ENCODE measurements at places on chromosomes 3 and 15.

GRCh38 chr3:170585008-170585936, 603 bp downstream of the SLC7A14 start:
- DNase-seq, result no peak

DNA sequence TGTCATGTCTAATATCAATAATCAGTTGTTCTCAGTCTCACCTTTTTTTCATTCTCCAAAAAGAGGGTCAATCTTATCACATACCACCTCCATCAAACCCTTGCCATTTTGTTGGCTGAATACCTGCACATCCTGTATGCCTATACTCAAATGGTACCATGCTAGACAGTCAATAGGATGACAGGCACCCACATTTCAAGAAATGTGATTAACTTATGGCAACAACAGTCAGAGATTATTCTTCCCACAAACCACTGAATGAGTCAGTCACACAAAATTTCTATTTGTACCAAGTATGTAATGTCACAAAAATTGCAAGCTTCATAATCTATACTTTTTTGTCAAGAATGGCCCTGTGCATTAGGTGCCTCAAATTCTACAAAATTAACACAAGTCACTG, 5.1 kb upstream of the SLC27A2 start:
- no peak for DNase-seq

- no peak for DNase-seq
Measured at GRCh38 chr15:44710236-44711095, 657 bp downstream of the PATL2 start.

DNA sequence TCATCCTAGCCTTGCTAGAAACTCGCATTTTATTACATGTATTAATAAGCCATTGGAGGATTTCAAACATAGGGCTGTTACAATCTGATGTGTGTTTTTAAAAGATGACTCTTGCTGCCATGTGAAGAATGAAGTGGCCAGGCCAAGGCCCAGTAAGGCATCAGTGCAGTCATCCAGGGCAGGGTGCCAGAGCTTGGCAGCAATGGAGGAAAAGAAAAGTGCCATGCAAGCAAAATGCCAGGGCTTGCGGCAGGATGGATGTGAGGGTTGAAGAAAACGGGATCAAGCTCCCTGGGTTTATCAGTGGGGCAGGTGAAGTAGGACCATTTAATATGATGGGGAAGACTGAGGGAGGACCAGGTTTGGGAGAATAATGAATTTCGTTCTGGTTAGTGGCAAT, 183.6 kb downstream of the MINAR1 start:
- no peak for DNase-seq

DNA sequence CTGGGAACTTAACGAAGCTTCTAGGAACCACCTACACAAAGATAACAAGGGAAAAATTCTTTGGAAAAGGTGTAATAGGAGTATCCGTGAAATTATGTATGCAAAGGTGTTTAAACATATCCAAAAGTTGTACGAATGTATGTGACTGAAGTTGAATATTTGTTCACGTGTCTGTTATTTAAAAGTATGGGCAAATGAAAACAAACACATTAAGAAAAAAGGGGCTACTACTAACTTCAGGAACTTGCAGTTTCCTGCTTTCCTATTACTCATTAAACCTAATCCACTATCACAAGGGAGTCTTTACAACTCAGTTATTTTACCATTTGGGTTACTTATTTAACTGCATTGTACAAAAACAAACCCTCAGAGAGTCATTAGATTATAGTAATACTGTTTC, 33.9 kb upstream of the GRAMD1C start:
- no peak for DNase-seq

DNA sequence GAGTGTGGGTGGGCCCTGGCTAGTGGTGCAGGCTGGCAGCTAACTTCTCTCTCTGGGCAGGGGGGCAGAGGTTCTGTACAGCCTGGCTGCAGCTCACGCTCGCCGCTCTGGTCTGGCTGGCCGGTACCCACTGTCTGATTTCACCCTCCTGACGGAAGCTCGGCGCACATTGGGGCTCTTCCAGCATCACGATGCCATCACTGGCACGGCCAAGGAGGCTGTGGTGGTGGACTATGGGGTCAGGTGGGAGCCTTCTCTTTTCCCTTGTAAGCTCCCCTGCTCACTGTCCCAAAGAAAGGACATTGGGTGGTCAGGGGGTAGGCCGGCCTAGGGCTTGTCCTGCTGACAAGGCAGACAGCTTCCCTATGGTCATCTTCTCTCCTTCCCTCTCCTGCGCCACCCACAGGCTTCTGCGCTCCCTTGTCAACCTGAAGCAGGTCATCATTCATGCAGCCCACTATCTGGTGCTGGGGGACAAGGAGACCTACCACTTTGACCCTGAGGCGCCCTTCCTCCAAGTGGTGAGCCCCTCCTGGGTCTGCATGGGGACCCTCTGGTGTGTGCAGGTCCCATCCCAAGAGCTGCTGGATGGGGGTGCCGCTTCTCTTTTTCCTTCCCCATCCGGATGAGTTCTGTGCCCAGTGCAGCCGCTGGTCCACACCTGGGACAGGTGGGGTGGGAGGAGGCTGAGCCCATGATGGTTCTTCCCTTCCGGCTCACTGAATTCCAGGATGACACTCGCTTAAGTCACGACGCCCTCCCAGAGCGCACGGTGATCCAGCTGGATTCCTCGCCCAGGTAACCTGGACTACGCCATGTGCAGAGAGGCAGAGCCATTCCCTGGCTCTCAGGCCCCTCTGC, 7.6 kb downstream of the MAN2A2 start:
- DNase-seq, result no peak

Data from omental fat pad (tissue), 4 donors.